ENCODE measurements at places on chromosomes 4 and X.

GRCh38 chr4:94534401-94535312 lies 82.9 kb downstream of the PDLIM5 start:
- no peak for DNase-seq

DNA sequence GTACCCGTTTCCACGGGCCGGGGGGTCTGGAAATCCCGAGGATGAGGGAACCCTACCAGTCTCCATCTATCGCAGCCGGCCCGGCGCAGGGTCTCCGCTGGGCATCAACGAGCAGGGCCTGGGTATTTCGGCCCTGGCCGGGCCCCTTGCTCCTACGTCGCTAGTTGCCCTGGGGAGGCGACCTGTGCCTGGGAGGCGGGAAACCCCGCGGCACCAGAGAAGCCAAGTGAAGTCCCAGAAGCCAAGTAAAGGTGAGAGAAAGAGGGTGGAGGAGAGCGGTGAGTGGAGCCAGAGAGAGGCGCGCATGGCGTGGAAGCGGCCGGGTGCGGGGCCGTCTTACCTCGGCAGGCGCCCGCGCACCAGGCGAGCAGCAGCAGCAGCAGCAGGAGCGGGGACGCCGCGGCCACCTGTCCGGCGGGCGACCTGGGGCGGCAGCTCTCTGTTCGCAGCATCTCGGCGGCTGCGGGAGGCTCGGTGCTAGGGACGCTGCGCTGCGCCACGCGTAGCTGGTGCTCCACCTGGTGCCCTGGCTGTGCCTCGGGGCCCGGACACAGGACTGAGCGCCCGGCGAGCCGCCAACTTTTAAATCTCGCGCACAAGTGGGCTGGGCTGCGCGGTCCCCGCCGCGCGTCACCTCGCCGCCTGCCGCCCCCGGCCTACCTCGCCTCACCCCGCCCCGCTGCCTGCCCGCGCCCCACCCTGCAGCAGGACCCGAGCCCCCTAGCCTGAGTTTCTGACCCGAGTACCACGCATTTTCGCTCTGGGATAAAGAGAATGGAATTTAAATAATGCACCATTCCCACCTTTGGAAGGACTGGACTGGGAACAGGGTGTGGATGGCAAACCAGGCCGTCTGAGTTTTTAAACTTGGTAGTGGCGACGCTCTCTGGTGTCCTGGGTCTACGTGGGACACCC lies at the start of gene NMU:
NMU (minus strand) TSS at position 558 of the 915 bp plus-strand sequence; CDS start at position 452, 106 bp downstream.
- DNase-seq, result no peak

- DNase-seq, result no peak
Measured at GRCh38 chr4:89598602-89599001, 238.4 kb downstream of the SNCA start.

DNA sequence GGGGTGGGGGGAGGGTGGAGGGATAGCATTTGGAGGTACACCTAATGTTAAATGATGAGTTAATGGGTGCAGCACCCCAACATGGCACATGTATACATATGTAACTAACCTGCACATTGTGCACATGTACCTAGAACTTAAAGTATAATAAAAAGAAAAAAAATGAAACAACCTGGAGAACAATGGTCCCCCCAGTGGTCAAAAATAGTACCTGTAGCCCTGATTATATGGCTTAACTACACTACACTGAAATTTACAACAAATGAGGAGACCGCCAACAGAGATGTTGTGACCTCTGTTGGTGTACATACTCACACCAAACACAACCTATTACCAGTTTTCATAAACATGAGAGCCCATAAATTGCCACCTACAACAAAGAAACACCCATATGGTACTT lies 7.3 kb upstream of the MAGEE1 start:
- no peak for DNase-seq
